ENCODE measurements at places on chromosomes 16 and 17.

DNA sequence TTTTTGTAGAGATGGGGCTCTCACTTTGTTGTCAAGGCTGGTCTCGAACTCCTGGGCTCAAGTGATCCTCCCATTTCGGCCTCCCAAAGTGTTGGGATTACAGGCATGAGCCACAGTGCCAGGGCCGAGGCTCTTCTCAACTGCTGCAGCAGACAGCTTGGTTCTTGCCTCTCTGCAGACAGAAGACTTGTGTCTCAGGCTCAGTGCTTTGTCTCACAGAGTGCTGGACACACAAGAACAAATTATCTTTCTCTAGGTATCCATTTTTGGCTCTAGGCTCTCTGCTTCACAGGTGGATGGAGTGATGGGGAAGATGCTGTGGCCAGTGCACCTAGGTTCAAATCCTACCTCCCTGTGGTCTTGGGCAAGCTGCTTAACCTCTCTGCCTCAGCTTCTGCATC is 80.8 kb upstream of the RNU2-1 start:
- no peak for DNase-seq

DNA sequence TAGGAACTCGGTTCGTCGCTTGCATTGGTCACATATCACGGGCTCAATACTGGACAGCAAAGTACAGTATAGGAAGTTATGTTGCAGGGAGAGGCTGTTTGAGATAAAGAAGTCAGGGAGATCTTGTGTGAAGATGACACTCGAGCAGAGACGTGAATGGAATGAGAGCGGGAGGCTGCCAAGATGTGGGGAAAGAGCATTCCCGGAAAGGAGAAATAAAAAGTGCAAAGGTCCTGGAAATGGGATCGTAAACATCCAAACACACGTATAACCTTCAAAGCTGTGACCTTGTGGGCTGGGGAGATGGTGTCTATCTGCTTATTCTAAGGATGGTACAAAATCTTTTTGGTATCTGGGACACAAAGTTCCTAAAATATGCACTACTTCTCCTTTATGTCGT is 43.0 kb upstream of the MYOCD start:
- DNase-seq = no peak

DNA sequence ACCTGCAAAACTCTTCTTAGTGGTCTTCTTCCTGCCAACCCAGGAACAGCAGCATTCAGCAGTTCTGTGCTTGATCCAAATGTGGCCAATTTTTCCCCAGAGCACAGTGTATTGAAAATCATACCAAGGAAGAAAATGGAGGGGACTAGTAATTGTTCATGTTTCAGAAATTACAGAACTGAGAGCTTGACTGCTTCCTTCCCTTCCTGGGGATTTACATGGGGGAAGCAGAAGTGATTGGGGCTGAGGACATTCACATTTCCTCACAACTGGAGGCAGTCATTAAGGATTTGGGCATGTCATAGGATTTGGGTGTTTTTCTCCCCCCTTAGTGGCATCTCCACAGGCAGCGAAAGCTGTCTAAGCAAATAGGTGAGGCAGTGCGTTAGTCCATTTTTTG is 19.7 kb downstream of the CIITA start:
- no peak for DNase-seq

DNA sequence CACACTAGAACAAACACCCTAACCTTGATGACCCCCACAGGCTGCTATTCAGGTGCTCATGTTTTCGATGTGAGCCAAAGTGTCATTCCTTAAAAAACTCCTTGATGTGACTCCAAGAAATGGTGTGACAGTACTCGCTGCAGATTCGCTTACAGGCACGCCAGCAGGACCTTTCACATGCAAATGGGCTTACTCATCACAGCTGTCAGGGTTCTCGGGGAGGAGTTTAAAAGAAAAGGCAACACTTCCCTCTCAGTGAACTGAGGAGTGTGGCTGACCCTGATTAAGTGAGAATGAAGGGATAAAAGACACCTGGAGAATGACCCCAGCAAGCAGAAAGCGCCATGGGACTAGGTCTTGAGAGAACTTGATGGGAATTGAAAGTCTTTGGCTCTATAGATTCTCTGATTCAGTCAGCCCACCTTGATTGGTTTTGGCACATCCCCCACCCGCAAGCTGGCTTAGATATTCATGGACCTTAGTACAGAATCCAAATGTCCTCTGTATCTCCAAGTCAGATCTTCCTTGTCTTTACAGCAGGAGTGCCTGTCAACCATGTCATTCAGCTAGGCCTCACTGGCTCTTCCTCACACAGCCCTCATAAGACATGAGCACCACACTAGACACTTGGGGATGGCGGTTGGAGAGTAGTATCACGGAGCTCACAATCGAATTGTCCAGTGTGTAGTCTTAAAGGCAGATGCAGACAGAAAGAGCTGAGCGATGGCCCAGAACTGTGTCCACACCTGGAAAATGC is 82.6 kb downstream of the HIC1 start:
- DNase-seq = no peak

DNA sequence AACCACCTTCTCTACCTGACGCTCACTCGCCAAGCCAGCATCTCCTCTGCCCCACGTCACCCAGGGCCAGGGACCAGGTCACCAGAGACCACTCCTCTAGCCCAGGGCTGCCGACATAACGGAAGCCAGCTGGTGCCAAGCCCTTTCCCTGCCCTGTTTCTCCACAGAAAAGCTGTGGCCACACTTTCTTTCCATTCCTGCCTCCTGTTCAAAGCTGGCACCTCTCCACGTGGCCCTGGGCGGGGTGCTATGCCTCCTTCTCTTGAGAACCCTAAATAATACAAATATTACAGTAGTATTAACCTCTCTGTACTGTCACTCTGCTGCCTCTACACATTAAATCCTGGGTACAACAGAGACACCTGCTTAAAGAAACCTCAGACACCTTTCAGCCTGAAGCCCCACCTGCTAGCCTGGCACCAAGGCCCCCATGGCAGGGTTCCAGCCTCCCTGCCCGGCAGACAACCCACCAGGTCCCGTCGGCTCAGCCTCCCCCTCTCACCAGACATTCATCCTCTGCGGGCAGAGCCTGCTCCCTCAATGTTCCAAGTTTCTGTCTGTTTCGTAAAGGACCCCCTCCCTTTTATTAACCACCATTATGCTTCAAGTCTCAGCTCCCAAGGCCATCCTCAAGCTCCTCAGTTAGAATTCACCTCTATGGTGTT is 62.3 kb downstream of the TIMM22 start:
- no peak for DNase-seq

GRCh38 chr17:18006495-18007239 is 32.3 kb downstream of the ATPAF2 start:
- DNase-seq = no peak

DNA sequence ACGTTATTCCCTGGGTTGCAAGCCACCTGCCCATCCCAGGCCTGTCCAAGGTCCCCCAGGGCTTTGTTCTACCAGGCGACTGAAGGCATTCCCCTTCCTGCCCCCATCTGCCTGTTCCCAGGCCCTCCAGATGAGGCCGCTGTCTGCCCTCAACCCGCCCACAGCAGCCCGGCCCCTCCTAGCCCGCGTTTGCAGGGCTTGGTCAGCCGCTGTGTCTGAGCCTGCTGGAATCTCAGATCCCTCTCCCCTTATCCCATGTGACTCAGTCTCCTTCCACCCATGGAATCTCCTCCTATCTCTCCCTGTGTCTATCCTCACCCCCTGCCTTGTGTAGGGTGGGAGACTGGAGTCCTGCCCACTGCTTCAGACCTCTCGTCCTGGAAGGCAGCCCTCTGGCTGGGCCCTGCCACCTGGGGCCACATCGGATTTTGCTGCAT is 186.0 kb upstream of the TNRC6C start:
- peak; percentile 72 for DNase-seq

DNA sequence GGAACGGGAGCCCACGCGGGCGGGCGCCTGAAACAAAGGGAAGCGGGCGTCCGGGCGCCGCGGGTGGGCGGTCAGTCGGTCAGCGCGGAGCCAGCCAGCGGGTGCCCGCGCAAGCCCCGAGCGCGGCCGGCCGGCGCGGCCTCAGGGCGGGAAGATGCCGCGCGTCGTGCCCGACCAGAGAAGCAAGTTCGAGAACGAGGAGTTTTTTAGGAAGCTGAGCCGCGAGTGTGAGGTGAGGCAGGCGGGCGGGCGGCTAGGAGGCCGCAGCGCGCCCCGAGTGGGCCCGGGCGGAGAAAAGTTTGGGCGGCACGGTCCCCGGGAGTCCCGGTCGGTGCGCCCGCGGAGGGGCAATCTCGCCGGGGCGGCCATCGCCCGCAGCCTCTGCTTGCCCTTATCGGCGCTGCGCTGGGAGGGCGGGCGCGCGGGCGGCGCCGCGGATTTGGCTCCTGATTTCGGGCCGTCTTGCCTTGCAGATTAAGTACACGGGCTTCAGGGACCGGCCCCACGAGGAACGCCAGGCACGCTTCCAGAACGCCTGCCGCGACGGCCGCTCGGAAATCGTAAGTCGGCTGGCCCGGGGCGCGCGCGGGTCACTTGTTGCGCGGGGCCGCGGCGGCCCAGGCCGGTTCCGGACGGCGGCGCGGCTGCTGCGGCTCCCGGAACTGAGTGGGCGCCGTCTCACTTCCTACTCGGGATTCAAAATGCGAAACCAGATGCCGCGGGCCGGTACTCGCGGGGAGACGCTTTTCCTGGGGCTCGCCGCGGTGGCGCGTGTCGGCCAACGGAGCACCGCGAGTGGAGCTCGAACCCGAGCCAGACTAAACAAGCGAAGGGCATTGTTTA is 526 bp downstream of the CBFB start:
- peak; percentile 16 for DNase-seq

- no peak for DNase-seq
These were observed 8.2 kb upstream of the C16orf74 start for GRCh38 chr16:85759136-85759535.

DNA sequence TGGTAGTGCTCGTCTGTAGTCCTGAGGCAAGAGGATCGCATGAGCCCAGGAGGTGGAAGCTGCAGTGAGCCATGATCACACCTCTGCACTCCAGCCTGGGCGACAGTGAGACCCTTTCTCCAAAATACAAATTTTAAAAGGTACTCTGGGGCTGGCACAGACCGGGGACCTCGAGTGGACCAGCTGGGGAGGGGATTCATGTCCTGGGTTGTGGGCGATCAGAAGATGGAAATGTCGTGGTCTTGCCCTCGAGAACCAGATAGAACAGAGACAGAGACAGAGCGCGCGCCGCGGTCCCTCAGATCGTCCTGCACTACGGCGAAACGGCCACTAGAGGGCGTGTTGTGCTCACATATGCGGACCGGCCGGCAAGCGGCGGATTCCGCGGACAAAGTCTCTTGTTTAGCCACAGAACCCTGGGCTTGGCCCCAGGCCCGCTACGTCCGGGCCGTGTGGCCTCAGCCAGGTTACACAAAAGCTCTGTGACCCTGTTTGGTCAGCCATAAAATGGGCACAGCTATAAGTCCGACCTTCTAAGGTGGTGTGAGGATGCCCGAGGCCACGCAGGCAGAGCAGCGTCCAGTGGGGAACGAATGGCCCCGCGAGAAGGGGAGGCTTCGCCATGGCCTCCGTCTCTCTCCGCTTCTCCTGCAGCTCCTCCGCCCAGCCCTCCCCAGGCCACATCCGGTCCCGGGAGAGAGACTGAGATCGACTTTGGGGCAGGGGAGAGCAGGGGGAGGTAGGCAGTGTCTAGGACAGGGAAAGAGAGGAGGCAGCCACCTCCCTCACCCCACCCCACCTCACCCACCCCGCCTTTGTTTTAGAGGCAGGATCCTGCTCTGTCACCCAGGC is 14.6 kb upstream of the SBK1 start:
- peak; percentile 88 for DNase-seq

- no peak for DNase-seq
These were observed 329.0 kb downstream of the MAF start for GRCh38 chr16:79271583-79271982.

DNA sequence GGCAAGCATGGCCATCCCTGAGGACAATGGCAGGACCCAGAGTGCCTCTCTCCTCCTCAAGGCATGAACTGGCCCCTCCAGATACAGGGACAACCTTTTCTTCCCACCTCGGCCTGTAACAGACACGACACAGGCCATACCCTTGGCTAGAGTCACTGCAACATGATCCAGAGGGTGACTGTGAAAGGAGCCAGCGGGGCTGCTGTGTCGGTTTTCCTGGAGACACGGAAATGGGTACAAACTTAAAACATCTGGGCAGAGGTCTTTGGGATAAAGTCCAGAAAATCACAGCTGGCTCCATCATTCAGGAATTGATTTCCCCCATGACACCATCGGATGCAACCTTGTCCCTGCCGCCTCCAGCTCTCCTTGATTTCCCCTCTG is 5.3 kb downstream of the CEP295NL start:
- no peak for DNase-seq

- no peak for DNase-seq
These were observed 183.5 kb upstream of the SDK2 start for GRCh38 chr17:73827627-73828291.

- DNase-seq = no peak
These were observed 1.6 kb downstream of the CA4 start for GRCh38 chr17:60151355-60151754.

- DNase-seq = no peak
These were observed 39.4 kb upstream of the DHX8 start for GRCh38 chr17:43444223-43445008.

- DNase-seq = peak; percentile 45
These were observed 13.9 kb upstream of the KRTAP17-1 start for GRCh38 chr17:41329279-41329948.

- no peak for DNase-seq
These were observed 74.8 kb downstream of the MAP2K6 start for GRCh38 chr17:69489313-69489712.

GRCh38 chr16:68643847-68644246 is 1.3 kb upstream of the CDH3 start:
- DNase-seq = no peak

GRCh38 chr17:40551091-40551878 is 14.0 kb downstream of the CCR7 start:
- DNase-seq = peak; percentile 8

DNA sequence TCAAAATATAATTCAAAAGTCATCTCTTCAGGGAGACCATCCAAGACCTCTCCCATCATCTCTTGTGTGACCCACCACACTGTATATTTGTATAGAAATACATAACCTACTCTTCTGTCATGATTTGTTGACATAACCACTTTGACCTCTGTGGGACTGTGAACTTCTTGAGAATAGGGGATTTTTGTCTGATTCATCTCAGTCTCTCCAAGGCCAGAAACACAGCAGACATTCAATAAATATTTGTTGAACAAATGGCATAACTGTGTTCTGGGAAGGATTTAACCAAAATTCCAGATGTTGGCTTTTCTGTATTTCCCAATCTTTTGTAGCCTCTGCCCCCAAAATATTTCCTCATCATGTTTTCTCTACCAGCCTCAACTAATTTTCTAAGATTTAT is 169.7 kb downstream of the CDH11 start:
- DNase-seq = no peak

- no peak for DNase-seq
These were observed 93.3 kb downstream of the CMIP start for GRCh38 chr16:81537721-81538561.

DNA sequence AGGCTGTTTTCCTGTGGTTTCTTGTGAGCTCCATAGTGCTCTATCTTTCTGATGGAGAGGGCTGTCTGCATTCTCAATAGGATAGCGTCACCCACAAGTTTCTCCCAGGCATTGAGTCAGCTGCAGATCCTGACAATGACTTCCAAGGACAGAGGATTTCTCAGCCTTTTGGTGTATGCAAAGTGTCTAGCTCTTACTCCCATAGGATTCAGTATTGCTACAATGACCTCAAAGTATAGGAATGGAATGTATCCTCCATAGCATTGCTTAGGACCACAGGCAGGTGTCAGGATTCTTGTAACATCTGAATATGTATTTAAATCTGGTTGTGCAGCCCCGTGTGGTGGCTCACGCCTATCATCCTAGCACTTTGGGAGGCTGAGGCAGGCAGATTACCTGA is 32.3 kb downstream of the SMIM36 start:
- no peak for DNase-seq

GRCh38 chr17:61809816-61810392 is 53.4 kb downstream of the BRIP1 start:
- no peak for DNase-seq

Data from SHP77 (cell line).